Vein endothelial cell (primary cell): ENCODE measurements at places on chromosomes 5 and 9. TPM values are rescaled to one million over a fixed set of nuclear protein-coding genes. Genes with fewer than 3 reads are reported as not detected.

Gene BHMT
- not detected in 2 replicates for total RNA-seq

Gene SLC4A9
- total RNA-seq: not detected in 2 replicates

Gene ZNF883
- total RNA-seq: 0.48 and 0.65 TPM in 2 replicates

Gene OR1Q1
- not detected in 2 replicates for total RNA-seq

Gene TUBB4B
- 199 and 241 TPM in 2 replicates for total RNA-seq

Gene ACOT12
- not detected in 2 replicates for total RNA-seq

Gene IL17B
- total RNA-seq: not detected in 2 replicates

Gene NUTM2F
- not detected in 2 replicates for total RNA-seq

Gene ENTPD2
- total RNA-seq: not detected in 2 replicates

Gene NTNG2
- total RNA-seq: under 0.01 and 0.10 TPM in 2 replicates

Gene PCDHA1
- total RNA-seq: not detected in 2 replicates

Gene HCN1
- total RNA-seq: not detected in 2 replicates

Gene ARHGAP26
- 22.5 and 33.1 TPM in 2 replicates for total RNA-seq

Gene TPRN
- total RNA-seq: 9.9 and 10.8 TPM in 2 replicates

Gene ENG
- total RNA-seq: 209 and 301 TPM in 2 replicates

Gene C6
- not detected in 2 replicates for total RNA-seq

Gene SPATA31A5
- not detected in 2 replicates for total RNA-seq

Gene EQTN
- total RNA-seq: not detected in 2 replicates

Gene ZDHHC11B
- under 0.01 TPM in 1 of 2 replicates, not detected in the other for total RNA-seq

Gene SH3TC2
- 15.4 and 19.3 TPM in 2 replicates for total RNA-seq

Gene NMUR2
- not detected in 2 replicates for total RNA-seq

Gene CARD9
- total RNA-seq: 0.57 and 0.65 TPM in 2 replicates

Gene PCDHA13
- not detected in 2 replicates for total RNA-seq

Gene OTULINL
- under 0.01 and 0.19 TPM in 2 replicates for total RNA-seq

Gene MORN5
- not detected in 2 replicates for total RNA-seq
